ENCODE measurements at places on chromosomes 5 and 9.
A peak's percentile ranks its signal among the peaks of the same experiment; 100 is the strongest.

- no peak for DNase-seq
Observed at GRCh38 chr9:78207319-78207718, 28.6 kb upstream of the CEP78 start.

- no peak for DNase-seq
Observed at GRCh38 chr5:75010838-75011237, 41.5 kb downstream of the GCNT4 start.

- no peak for DNase-seq
Observed at GRCh38 chr5:57193757-57194413, 20.0 kb downstream of the GPBP1 start.

DNA sequence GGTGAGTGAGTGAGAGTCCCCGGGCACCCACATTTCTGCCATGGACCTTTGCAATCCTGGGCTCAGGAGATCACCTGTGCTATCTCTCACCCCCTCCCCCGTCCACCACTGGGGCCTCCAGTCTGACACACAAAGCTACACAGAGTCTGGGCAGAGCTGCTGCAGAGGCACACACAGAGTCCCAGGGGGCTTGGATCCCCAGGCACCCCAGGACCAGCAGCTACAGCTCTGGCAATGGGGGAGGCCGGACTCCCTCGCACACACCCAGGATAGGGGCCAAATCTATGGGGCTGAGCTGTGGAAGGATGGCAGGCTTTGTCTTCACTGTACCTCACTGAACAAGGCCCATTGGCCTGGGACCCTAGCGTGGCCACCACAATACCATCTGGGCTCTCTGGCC lies 328.8 kb downstream of the MAN2A1 start:
- DNase-seq: no peak

- DNase-seq: no peak
Observed at GRCh38 chr9:128321879-128322403, 306 bp downstream of the TRUB2 start.

DNA sequence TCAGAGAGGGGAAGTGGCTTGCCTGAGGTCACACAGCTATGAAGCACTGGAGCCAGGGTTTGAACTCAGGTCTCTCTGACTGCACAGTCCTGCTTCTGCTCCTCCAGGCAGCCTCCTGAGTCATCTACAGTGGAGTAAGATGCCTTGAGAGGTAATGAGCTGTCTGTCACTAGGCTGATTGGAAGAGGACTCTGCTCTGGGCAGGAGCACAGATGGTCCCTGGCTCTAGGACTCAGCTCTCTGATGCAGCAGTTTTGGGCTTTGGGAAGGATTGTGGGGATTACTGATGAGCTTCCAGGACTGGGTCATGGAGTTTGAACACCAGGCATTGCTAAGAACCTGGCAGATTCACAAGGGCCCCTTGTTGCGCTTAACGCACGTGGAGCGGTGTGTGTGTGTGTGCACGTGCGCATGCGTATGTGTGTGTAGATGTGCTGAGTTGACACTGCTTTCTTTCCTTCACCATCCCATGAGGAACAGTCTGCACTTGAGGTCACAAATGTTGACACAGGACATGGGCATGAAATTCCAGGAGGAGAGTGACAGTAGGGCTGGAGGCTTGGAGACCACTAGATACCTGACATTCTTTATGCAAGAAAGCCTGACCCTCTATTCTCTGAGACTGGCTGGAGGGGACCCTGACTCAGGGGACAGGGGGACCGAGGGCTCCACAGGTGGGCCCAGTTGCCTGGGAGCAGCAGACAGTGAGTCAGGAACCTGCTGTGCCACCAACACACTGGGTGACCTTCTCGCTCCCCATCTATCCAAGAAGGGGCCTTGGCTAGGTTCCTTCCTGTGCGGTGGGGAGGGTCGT lies 170.5 kb downstream of the RGS3 start:
- DNase-seq: no peak

DNA sequence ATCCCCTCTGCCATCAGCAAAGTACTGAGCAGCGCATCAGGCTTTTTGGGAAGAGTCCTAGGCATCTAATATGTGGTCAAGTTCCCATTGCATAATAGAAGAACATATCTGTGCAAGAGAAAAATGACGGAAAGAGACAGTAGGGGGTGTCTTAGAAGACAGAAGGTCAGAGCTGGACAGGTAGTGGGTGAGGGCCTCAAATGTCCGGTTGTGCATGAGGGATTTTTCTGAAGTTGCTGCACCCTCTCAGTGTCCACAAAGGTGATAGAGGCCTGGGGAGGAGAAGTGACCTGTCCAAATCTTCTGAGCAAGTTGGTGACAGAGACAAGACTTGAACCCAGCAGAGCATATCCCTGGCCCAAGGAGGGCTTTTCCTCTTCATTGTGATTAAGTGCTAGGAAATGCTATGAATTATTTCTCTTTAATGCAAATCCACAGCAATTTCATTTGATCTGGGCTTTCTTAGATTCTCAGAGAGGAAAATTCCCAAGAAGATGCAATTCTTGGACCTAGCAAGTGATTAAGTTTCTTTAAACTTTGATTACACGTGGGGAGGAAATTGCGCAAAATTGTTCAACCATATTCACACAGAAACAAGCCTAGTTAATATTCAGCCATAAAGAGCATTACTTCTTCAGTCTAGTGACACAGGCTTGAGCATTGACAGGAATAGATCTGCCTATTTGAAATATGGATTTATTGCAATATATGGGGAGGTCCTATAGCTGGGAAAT lies at the start of gene OR2S2:
TSS of gene OR2S2 (minus strand) at position 51 of the 734 bp plus-strand sequence. CDS start 56 bp downstream, outside the sequence.
- no peak for DNase-seq

DNA sequence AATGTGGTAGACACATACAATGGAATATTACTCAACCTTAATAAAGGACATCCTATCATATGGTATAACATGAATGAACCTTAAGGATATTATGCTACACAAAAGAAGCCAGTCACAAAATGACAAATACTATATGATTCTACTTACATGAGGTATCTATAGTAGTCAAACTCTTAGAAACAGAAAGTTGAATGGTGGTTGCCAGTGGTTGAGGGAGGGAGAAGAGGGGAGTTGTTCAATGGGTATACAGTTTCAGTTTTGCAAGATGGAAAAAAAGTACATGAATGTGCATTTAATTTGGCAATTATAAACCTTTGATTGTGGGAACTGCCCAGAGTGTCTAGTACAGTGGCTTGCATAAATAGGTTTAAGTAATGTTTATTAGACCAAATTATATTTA lies 473.3 kb upstream of the ZNF608 start:
- DNase-seq: no peak

GRCh38 chr5:56166671-56167385 lies 66.3 kb downstream of the ANKRD55 start:
- DNase-seq: no peak

GRCh38 chr9:120490888-120491595 lies 88.9 kb downstream of the CDK5RAP2 start:
- no peak for DNase-seq

DNA sequence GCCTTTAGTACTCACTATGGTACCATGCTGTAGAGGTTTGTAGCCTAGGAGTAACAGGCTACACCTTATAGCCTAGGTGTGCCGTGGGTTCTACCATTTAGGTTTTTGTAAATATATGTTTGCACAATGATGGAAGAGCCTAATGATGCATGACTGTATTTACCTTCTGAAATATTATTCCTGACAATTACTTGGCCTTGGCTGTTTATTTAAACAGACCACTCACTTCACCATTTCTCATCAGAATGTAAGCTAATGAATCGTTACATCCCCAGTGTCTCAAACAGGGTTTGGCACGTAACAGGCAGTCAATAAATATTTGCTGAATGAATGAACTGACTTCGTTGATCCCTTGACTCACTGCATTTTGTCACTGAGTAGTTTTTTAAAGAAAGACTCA lies 93.1 kb downstream of the MED27 start:
- no peak for DNase-seq

DNA sequence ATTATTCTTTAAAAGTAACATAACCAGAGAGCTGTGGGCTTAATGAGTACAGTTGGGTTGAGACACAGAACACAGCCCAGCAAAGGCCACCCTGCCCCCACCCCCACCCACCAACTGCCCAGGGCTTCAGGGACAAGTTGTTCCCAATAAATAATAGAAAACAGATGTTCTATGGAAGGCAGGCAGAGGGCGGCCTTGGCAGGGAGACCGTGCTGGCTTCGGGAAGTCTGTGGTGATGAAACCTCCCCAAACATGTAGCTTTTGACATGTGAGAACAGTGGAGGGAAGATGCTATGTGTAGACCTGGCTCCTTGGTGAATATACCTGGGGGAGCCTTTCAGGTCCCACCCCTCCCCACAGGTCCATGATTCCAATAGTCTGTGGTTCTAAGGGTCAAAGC lies 10.0 kb downstream of the TRAF1 start:
- DNase-seq: no peak

DNA sequence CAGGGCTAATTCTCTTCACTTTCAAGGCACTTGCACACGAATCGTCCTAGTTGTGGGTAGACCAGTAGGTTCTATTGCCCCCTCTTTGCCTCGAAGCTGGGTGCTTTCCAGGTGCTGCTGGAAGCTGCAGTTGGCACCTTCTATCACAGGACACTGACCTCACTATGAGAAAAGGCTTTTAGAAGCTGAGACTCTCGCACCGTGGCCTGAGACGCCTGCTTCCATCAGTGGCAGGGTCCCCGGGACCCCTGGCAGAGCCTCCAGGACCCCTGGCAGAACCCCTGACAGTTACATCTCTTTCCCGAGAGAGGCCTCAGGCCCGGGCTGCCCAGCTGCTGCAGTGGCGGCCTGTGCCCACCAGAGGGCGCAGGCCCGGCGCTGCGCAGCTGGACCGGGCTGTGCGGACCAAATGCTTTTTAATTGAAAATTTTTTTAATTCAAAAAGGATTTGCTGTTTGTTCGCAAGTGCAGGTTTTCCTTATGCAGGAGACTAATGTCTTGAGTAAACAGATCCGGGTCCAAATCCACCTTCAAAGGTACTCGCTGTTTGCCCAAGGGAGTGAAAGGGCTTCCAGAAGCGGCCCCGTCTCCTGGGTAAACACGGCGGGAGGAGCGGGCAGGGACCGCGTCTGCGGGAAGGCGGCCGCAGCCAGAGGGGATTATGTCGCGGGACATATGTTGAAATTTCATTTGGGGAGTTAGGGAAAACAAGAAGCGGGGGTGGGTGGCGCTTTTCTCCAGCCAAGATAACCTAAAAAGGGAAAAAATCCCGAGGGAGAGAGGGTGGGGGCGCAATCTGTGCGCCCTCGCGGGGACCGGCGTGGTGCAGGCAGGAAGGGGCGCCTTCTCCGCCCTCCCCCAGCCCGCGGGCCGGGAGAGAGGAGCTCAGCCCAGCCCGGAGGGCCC lies 114.5 kb upstream of the LMX1B start:
- peak; percentile 42 for DNase-seq

DNA sequence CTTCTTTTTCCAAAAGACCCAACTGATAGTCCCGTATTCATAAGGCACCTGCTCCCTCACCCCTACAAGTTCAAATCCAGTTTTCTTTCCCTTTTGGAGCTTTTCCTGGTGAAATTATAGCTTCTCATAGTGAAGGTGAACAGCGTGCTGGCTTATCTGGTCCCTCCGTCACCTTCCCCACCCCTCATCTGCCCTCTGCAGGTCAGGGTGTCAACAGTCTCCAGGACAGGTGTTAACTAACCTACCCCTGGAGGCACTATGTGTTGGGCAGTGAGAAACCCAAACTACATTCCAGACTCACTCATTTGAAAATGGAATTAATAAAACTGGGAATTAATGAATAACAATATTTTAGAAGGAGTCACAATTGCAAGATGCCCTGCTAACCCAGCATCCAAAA lies 109.0 kb upstream of the TAS2R1 start:
- no peak for DNase-seq

GRCh38 chr9:137688725-137689124 lies 69.9 kb downstream of the EHMT1 start:
- DNase-seq: no peak

GRCh38 chr5:156913719-156914370 lies 49.2 kb downstream of the TIMD4 start:
- no peak for DNase-seq

GRCh38 chr9:9612755-9613154 lies 1000.0 kb downstream of the PTPRD start:
- no peak for DNase-seq

GRCh38 chr5:105131045-105131444 lies 1568.5 kb upstream of the NUDT12 start:
- no peak for DNase-seq

GRCh38 chr5:132907161-132907560 lies 33.7 kb downstream of the LEAP2 start:
- no peak for DNase-seq

- DNase-seq: no peak
Observed at GRCh38 chr9:70435948-70436347, 21.5 kb upstream of the KLF9 start.

DNA sequence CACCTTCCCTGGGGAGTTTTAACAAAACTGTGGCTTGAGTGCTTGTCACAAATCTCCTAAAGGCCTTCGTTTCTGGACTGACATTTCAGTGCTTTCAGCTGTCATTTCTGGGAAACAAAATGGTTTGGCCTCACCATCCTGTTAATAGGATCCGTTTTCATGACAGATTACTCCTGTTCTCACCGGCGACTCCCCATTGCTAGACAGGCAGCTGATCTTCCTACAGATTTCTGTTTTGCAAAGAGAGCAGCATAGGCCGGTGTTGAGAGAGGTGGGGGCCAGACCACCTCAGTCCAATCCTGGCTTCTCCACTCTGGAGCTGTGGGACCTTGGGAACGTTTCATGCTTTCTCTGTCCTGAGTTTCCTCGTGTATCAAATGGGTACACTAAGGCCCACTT lies 75.5 kb upstream of the OTULINL start:
- DNase-seq: no peak

DNA sequence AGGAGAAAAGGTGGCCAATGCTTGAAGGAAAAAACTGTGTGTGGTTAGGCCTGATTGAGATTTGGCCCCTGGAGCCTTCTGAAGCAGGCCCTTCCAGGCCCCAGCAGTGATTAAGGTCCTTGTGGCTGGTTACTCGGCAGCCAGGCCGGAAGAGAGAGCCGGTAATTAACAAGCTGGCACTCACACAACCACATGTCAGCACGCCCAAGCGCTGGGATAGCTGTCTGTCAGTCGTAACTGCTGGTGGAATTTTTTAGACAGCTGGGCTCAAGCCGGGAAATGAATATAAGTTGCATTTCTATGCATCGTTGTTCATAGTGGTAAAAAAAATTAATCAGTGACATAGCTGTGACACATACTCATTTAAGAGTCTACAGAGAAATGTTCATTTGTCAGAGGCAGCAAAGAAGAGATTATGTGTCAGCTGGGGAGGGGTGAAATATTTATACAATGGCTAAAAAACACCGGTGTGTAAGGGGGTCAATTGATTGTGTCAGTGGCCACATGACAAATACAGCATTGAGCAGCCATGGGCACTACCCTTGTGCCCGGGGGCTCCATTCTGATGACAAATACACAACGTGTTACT lies 13.7 kb upstream of the ARAP3 start:
- DNase-seq: peak; percentile 57

GRCh38 chr5:135313946-135314345 lies 85.1 kb downstream of the MACROH2A1 start:
- no peak for DNase-seq

Data from Calu3 (cell line).